ENCODE measurements at places on chromosomes 2 and 18. TPM values are rescaled to one million over a fixed set of nuclear protein-coding genes. Genes with fewer than 3 reads are reported as not detected.

TBR1 gene
- not detected for total RNA-seq

- H3K27me3 ChIP-seq = no peaks in the 10 kb centered on the region
- no peak overlapping the region for H3K4me3 ChIP-seq
- H3K36me3 ChIP-seq = no peaks in the 10 kb centered on the region
- H3K4me1 ChIP-seq = peaks cover 35% of the 10 kb centered on the region
- peak overlapping the region; percentile 32 for H3K27ac ChIP-seq
Measured at GRCh38 chr18:22346401-22346952, 71.2 kb downstream of the CTAGE1 start.

DNA sequence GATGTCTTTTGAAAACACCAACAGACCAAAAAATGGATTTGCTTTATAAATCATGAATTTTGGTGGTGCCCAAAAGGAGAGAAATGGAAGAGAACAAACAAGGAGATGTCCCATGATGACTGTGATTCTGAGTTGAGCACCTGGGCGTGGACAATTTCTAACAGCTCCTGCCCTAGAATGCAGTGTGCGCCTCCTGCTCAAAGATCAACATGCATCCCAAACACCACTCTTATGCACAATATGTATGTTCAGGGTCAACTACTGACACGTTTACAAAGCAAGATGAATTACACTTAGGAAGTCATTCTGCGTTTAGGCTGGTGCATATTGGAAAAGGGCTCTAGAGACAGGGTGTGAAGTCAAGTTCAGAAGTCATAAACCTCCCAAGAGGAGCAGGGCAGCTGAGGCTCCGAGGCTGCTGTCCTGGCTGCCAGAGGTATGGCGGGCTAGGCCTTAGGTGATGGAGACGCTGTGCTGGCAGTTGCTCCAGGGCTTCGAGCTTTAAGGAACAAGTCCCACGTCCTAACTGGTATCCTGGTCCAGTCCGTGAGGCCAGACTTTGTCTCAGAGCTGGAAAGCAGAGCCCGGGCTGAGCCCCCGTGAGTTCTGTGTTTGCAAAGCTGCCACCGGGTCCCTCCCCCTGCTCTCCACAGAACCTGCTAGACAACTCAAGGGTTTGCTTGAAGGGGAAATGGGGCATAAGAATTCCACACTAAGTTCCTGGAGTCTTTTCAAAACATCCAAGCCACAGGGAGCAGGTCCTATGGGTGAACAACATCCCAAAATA lies 74.0 kb downstream of the ZNF516 start:
- H3K4me3 ChIP-seq = no peak overlapping the region
- DNase-seq = no peak
- H3K36me3 ChIP-seq = no peaks in the 10 kb centered on the region
- no peak overlapping the region for H3K27ac ChIP-seq

GRCh38 chr2:67628892-67629291 lies 231.8 kb downstream of the ETAA1 start:
- no peaks in the 10 kb centered on the region for H3K4me1 ChIP-seq
- H3K4me3 ChIP-seq = no peak overlapping the region
- H3K27ac ChIP-seq = no peak overlapping the region
- no peak for DNase-seq

DNA sequence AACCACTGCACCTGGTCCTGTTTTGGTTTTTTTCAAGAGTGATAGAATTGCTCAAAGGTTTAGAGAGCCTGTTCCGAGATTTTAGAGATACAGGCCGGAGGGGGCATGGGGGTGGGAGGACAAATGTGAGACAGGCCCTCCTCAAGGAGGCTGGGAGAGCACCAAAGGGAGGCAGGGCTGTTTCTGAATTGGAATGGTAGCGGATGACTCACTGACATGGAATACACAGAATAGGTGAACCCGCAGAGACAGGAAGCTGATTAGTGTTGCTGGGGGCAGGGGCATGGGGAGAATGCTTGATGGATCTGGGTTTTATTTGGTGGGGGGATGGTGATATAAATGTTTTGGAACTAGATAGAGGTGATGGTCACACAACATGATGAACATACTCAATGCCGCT lies 111.0 kb upstream of the MGAT5 start:
- peaks cover 58% of the 10 kb centered on the region for H3K4me1 ChIP-seq
- no peak overlapping the region for H3K27ac ChIP-seq
- H3K4me3 ChIP-seq = no peak overlapping the region
- no peaks in the 10 kb centered on the region for H3K27me3 ChIP-seq

Measured in esophagus squamous epithelium (tissue), 5 donors.